ENCODE measurements at places on chromosomes 13 and 19.

- peak; percentile 42 for DNase-seq
These were observed 62.1 kb downstream of the PEPD start for GRCh38 chr19:33459222-33460090.

DNA sequence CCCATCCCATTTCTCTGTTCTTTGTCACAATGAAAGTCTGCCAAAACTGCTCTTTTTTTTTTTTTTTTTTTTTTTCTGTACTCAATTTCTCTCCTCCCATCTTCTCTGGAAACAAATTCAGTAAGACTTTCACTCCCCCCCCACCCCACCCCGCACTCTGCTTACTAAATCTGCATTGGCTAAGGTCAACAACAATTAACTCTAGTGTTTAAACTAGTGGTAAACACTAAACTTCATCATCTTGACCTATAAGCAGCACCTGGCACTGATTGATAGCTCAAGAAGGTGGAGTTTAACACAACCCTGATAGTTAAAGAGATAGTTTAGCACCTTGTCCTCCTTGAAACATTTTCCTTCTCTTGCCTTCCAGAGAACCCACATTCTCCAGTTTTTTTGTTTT, 14.1 kb upstream of the KLF12 start:
- DNase-seq: no peak

- DNase-seq: no peak
These were observed 1291.6 kb upstream of the SLC10A2 start for GRCh38 chr13:104357672-104358354.

DNA sequence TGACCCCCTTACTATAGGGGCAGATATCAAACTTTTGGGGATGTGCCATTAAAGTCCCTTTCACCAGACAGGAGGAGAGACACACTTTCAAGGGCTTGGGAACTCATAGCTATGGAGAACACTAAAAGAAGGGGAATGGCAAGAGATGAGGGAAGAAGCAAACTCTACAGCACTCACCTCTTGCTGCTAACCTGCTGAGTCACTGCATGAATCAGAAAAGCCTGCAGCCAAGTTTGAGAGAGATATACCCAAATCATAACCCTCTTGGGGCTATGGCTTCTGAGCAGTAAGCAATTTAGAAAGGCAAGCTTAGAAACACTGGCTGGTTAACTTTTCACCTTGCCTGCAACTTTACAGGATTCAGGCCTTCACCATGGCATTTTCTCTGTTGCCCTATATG, 1028.0 kb downstream of the UQCRFS1 start:
- no peak for DNase-seq

GRCh38 chr19:2747349-2747748, 7.5 kb upstream of the SLC39A3 start:
- DNase-seq: no peak

DNA sequence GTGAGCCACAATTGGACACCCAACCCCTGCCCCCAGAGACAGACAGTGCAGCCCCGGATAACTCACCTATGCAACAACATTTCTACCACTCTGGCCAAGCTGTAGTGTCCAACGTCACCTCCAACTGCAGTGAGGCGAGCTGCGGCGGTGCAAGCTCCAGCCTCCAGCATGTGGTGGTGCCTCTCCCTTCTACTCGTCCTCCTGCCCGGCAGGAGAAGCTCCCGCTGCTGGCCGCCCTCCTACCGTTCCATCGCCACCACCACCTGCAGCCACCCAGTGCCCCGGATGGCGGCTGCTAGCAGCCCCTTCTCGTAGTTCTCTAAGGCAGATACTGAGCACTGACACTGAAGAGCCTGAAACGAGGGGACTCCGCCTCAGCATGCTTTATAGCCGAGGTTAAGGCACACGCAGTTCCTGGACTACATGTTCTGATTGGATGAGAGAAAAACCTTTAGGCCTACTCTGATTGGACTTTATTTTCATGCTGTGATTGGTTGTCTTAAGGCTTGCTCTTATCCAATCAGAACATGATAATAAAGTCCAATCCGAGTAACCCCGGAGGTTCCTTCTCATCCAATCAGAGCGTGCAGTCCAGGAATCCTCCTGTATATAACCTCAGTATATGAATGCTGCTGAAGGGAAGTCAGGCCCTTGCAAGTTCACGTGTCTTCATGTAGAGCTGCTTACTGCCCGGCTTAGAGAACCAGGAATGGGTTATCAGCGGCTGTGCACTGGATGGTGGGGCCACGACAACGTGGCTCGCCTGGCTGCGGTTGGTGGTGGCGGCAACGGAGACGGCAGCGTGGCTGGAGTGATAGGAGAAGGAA, 63.5 kb downstream of the TUBA3C start:
- no peak for DNase-seq

DNA sequence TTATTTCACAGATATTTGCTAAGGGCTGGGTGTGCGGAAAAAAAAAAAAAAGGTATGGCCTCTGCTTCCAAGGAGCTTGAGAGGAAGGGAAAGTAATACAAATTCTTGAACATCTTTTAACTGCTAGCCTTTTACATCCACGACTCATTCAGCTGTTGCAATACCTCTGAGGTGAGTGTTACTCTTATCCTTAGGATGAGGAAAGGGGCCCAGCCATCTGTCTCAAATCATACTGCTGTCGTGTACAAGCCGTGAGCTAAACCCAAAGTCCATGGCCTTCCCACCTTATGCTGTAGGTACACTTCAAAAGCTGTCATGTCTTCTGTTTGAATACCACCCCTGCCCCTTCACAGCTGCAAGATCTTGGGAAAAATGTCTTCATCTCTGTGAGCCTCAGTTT, 146.8 kb downstream of the KCNRG start:
- DNase-seq: no peak

DNA sequence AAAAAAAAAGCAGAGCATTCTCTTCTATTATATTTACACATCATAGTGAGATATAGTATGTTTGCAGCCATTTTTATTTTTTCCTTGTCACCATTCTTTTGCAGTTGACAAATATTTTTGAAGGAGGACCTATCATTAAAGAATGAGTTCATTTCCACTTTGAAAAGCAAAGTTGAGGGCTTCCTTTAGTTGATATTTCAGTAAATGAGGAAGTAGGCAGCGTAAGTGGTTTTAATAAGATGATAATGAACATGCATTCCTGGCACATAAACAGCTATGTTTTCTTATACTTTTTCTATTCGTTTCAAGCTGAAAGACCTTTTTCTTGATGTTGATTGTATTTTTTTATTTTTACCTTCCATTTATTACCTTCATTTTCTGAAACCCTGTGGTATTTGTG, 66.2 kb downstream of the ZMYM2 start:
- no peak for DNase-seq

DNA sequence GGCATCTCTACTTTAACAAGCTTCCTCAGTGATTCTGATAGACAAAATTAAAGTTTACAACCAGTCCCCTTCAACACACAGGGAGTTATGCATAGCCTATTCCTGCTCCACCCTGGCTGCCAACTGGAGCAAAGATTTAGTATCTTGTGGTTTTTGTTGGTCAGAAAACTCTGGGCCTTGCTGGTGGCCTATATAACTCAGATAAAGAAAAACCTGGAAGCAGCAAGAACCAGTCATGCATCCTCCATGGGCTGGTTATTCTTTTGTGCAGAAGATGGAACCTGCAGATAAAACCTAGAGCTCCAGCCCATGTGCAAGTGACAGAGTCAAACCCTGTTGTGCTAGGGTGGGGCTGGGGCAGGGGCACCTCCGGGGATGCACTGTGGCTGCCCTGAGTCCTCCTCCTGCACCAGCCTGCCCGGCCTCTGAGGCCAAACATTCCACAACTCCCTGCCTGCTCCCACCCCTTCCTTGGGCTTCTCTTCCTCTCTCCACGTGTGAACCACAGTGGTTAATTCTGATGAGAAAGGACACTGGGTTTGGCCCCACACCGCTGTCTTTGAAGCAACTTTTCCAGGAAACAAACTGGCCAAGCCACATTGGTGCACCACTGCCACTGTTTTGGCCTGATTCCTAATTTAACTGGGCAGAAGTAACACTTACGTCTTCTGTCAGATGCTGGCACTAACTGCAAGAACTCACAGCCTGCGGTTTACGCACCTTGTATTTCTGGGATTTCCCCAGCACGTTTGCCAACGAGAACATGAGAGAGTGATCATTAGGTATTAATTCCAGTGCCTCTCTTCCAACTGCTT, 23.3 kb upstream of the GGACT start:
- DNase-seq: no peak

DNA sequence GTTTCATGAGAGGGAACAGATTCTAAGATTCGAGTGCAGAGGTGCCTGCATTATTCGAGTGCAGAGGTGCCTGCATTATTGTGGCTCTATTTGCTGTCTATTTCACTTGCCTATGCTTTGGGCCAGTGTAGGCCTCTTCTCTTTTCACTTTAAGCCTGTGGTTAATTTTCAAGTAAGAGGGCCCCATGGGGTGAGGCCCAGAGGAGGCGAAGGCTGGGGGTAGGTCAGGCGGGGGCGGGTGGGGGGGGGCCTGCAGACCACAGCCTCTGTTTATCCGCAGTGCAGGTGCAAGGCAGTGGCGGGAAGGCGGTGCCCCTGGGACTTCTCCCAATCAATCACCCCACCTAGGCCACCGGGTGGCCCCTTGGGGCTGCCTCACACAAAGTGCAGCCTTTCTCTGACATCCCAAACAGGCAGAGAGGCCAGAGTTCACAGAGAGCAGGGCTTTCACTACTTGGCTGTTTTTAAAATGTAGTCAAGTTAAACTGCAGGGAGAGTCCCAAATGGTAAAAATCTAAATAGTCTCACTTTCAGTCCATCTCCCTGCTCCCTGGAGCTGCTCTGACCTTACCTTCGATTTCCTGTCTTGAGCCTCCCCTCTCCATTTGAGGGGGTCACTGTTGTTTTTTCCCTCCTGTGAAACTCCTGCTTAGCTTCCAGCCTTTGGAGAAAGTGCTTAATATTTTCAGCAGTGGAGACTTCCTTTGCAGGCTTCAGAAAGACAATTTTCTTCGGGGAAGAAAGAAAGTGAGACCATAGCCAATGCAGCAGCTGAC, 249.0 kb downstream of the DLEU7 start:
- DNase-seq: no peak

DNA sequence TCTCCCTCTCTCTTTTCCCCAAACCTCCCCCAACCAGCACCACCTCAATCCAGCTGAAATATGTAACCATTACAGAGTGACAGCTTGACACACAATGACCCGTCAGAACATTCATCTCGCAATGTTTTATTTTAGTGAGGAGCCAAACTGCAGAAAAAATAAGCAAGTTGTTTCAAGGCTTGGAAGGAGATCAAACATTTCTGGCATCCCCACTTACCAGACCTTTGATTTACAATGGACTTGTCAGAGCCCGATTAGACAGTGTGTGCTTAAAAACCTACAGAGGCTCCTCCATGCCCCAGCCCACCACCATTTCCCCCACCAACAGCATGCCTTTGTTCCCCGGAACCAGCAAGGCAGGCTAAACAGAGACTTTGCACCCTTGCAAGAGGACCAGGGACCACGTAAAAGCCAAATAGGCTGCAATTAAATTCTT, 382.8 kb upstream of the ZNF507 start:
- DNase-seq: no peak

DNA sequence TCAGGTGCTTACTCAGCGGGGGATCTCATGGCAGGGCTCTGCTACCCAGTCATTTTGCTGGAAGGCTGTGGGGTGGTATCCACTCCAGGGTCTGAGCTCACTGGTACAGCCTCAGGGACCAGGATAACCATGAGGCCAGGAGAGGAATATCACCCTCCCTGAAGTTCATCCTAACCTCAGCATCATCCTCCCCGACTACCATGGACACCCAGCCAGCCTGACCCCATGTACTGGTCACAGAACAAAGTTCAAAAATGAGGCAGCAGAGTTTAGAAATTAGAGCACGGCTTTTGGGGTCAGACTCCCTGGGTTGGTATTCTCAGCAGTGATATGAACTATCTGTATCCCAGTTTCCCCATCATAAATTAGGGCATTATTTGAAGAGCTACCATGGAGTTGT, 35.5 kb upstream of the RXFP2 start:
- DNase-seq: no peak

DNA sequence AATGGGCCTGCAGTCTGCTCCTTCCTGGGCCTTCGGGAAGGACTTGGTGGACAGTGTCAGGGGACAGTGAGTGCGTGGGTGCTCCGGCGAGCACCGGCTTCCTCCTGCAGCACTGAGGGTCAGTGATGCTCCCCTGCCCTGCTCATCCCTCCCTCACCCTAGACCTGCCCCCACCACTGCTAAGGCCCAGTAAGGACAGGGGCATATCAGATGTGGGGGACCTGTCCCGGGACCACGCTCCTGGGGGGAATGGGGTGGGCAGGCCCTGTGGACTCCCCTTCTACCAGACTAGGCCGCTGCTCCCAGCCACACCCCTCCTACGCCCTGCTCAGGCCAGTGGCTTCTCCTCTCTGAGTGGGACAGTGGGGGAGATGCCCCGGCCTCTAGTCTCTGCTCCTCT, 3.2 kb downstream of the MICOS13 start:
- no peak for DNase-seq

GRCh38 chr13:49938921-49939320, 2.8 kb upstream of the SPRYD7 start:
- no peak for DNase-seq

- DNase-seq: no peak
These were observed 343.6 kb downstream of the FGF9 start for GRCh38 chr13:22014469-22014868.

DNA sequence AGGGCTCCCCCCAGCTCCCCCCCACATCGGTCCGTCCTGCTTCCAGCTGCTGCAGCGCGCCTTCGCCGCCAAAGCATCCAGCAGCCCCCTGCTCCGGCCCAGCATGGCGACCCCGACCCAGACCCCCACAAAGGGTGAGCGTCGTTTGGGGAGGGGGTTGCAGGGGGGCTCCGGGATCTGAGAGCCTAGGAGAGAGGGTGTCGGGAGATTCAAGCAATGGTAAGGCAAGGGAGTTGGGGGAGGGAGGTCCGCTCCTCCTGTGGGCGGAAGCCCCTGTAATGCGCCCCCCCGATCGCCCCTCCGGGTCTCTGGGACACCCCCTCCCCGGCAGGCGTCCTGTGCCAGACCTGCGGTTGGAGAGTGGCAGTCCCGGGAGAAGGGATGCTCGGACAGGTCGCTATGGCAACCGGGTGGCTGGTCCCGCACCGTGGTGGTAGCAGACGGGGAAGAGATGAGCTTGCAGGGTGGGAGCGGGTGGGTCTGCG, at the start of gene FXYD7:
Gene FXYD7 (plus strand): TSS at position 25 of the 485 bp plus-strand sequence. CDS start 79 bp downstream, at position 104.
- DNase-seq: no peak

GRCh38 chr13:110137680-110138009, 169.3 kb downstream of the COL4A1 start:
- no peak for DNase-seq

- DNase-seq: no peak
These were observed 267.4 kb downstream of the ABCC4 start for GRCh38 chr13:95033890-95034289.

GRCh38 chr13:46369506-46370277, 17.4 kb downstream of the RUBCNL start:
- no peak for DNase-seq
